ENCODE measurements at places on chromosomes 2 and 18.

DNA sequence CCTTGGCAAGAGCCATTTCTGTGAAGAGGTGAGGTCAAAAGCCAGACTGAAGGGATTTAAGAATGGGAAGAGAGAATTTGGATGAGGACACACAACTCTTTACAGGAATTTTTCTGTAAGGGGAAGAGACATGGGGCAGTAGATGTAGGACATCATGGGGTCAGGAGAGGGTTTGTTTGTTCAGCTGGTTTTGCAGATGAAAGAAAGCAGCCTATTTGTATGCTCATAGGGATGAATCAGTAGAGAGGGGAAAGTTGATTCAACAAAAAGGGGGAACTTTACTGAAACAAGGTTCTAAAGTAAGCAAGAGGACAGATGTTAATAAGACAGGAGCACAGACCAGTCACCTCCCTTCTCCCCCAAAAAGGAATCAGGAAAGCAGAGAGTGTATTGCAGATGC is 11.2 kb downstream of the SCG2 start:
- no peak for DNase-seq

DNA sequence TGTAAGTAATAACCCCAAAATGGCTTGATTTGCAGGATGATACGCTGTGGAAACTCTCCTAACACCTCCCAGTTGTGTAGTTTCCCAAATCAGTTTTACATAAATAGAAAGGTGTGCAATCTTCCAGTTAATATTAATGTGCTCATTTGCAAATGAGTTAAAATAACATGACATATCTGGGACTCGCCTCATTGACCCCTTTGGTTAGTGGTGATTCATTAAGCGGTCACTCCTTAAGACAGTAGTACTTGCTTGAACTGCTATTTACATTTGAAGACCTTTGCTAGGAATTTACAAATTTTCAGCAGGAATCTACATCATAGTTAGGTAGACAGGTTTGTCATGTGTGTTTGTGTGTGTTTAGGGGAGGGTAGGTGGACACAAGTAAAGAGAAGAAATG is 1367.7 kb upstream of the CELF4 start:
- DNase-seq: no peak

DNA sequence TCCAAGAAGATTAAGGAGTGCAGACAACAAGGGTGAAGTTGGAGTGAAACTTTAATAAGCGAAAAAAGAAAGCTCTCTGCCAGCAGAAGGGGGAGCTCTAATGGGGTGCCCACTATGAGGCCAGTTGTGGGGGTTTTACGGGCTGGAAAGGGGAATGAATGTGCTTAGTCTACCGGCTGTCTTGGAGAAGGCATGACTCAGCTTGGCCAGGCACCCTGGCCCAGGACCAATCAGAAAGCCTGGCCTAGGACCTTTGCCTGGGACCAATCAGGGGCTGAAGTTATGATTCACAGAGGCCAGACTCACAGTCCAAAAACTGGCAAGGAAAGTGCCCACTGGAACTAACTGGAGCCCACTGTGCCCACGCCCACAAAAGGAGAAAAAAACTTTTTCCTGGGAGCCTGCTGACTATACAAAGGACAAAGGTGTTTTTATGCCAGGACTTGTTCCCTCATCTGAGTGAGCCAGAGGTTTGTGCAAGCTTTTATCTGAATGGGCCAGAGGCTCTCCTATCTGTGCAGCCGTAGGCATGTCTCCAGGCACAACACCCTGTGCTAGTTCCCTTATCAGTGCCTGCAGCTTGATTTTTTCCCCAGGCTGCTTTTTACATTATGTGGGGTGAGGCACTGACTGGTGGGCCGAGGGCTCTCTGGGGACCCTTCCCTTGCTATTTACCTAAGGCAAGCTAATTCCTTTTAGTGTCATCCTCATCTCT is 18.6 kb downstream of the CMPK2 start:
- DNase-seq: no peak

- DNase-seq: no peak
Observed at GRCh38 chr2:216041438-216041837, 28.1 kb upstream of the MREG start.

GRCh38 chr2:179017773-179018357 is 32.1 kb downstream of the CCDC141 start:
- DNase-seq: no peak

DNA sequence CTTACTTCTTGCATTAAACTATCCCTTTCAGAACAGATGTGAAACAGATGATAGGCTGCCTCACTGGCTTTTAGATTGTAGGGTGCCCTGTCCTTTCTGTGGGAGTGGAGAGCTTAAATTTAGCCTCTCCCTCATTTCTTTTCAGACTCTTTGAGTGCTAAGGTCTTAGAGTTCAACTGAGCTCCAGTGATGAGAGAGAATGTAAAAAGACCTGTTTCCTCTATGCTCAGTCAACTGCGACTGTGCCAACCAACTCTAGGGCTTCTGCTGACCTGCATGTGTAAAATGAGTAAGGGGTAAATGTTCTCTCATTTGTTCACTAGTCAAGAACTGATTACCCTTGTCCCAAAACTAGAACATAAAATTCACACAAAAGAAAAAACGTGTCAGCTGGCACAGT is 104.8 kb upstream of the TGFA start:
- no peak for DNase-seq

GRCh38 chr2:216584112-216584511 is 49.1 kb upstream of the IGFBP2 start:
- DNase-seq: no peak

GRCh38 chr2:30380824-30381223 is 66.2 kb upstream of the LCLAT1 start:
- DNase-seq: no peak

GRCh38 chr2:231160701-231161100 is 35.9 kb upstream of the HTR2B start:
- DNase-seq: no peak

- DNase-seq: no peak
Observed at GRCh38 chr2:45647986-45648520, 3.4 kb upstream of the PRKCE start.

- DNase-seq: no peak
Observed at GRCh38 chr18:27073404-27073830, 111.7 kb downstream of the CHST9 start.

DNA sequence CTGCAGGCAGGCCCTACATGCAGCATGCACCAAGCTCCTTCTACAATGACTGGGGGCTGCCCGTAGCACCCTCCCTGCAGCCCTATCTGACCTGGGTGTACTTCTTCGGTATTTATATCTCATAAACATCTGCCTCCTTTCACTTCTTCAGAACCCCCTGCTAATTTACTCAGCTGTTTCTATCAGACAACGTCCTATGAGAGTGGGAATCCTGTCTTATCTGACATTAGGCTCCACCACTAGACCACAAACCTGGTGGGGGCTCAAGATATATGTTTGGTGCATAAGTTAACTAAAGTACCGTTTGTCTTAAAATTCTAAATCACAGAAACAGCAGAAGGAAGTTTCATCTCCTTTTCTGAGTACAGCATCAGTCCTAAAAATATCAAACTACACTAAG is 10.6 kb downstream of the HSBP1L1 start:
- DNase-seq: no peak

DNA sequence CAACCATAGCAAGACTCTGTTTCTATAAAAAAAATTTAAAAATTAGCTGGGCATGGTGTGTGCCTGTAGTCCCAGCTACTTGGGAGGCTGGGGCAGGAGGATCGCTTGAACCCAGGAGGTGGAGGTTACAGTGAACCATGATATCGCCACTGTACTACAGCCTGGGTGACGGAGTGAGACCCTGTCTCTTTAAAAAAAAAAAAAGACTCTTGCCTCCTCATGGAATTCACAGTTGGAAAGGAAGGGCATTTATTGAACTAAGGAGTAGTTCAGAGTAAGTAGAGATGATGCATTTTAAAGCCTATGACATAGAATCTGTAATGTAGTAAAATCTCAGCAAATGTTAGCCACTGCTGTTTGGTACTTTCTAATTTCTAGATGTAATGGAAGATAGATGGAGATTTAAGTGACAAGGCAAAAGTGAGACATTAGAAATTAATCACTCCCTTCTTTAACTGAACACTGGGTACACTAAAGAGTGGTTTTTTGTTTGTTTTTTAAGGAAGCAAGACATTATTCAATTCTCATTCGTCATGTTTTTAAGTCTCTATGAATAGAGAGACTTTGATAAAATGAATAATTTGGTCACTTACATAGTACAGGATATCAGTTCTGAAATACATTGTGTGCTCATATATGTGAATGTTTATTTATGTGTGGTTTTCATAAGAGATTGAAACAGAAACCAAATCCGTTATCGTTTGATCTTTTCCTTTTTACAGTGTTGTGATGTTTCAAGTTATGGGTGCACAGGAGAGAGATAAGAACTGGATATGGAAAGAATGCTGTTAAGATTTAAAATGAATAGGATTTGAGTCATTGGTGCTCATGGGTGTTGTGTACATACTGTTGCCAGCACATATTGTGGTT is 186.1 kb upstream of the STON1 start:
- DNase-seq: no peak

GRCh38 chr2:74119339-74119738 is 28.4 kb downstream of the BOLA3 start:
- DNase-seq: no peak

DNA sequence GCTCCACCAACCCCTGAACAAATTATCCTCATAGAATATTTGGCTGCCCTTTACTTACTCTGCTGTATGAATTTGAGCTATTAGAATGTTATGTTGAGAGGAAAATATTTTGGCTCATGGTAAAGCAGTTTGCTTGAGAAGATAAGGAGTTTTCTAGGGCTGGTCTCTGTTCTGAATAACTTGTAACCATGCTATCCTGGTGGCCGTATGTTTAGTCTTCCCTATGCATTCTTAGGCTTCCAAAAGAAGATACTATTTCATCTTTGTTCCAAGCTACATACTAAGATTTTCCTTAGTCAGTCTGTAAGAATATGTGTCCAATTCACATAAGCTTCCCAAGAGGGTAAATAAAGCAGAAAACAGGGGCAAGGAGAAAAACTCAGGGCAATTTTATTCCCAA is 1105.1 kb upstream of the PIK3C3 start:
- DNase-seq: no peak

GRCh38 chr2:3600256-3600855 is 5.4 kb downstream of the COLEC11 start:
- DNase-seq: no peak

GRCh38 chr2:161068670-161069069 is 91.6 kb upstream of the TANK start:
- DNase-seq: no peak

DNA sequence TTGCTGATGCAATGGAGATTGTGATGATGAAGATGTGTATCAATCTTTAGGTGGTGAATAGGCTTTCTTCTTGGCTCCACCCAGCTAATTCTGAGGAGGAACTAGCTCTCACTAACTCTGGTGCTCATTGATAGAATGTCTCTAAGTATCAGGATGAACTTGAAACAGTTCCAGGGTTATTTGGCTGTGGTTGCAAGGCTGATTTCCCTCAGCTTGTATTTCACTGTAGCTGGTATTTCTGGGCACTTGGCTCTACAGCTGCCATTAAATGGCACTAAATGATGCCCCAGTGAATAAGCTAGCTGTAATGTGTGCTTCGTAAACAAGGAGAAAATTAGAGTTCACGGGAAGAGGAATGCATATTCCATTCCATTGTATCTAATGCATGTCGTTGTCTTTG is 241.2 kb downstream of the RPIA start:
- DNase-seq: no peak

GRCh38 chr2:227696990-227697679 is 20.7 kb downstream of the SLC19A3 start:
- DNase-seq: no peak

DNA sequence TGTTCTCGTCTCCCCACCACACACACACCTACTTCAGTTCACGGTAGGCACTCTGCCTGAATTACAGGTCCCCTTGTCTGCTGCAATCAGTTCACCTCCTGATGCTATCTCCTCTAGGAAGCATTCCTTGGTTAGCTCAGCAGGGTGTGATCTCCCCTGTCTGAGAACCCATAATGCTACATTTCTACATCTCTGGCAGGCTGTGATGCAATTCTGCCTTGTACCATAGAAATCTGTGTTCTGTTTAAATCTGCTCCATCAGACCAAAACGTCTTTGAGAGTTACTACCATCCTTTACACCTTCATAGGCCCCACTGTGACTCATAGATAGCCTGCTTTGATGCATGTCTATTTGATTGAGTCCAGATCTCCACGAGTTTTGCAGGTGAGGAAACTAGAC is 103.9 kb downstream of the TTC32 start:
- DNase-seq: no peak

DNA sequence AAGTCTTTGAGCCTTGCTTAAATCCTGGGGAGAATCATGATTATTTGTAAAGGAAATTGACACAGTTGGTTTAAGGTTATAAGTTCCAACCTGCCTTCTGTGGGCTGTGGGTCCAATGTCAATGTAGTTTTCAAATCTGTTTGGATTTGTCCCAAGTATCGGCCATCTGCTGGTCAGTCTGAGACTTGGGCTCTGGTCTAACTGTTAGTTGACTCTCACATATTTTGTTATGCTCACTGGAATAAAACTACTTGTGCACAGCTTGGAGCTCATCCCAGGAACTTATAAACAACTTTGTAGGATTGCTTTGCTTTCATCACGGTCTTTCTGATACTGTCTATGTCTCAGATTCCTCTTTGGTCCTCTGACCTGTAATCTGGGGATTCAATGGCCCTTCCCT is 1026.2 kb upstream of the ZEB2 start:
- DNase-seq: no peak

GRCh38 chr2:32632089-32632488 is 4.2 kb downstream of the TTC27 start:
- DNase-seq: no peak

DNA sequence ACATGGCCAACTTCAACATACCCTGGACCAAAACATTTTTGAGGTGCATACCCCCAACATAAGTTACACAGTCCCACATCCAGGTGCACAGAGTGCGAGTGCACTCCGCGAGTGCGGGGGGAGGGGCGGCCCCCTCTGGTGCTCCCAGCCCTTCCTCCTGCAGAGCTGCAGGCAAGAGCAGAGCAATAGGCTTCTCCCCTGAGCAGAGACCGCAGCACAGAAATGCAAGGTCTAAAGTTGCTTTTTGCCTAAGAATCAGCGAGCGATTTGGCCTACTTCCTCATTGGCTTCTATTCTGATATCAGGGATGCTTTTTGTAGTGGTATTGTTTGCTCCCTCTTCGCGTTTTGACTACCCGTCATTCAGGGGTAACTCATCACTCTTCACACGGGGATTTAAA is 40.6 kb downstream of the BOLA3 start:
- DNase-seq: no peak

- DNase-seq: no peak
Observed at GRCh38 chr2:33018271-33018670, 71.5 kb downstream of the LTBP1 start.

DNA sequence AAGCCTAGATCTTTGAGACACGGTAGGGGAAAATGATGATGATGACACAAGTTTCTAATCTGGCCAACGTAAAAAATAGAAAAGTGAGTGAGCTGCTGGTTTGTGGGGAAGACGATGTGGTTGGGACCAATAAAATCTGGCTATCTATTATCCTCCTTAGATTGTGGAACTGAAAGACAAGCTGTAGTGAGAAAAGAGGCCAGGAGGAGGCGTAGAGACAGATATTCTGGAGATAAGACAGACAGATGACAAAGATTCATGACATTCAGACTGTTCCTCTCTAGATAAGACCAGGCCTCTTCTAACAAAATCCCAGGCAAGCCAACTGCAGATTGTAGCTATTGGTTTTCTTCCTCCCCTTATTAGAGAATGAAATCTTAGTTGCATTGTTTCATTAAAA is 376.3 kb upstream of the UBE2E3 start:
- no peak for DNase-seq

- no peak for DNase-seq
Observed at GRCh38 chr2:113283704-113284284, 5.1 kb upstream of the PAX8 start.

GRCh38 chr18:23266717-23267446 is 131.6 kb downstream of the CABLES1 start:
- DNase-seq: no peak
